Esophagus mucosa (tissue), 1 donor: ENCODE measurements at places on chromosomes 4 and X. TPM values are rescaled to one million over a fixed set of nuclear protein-coding genes. Genes with fewer than 3 reads are reported as not detected.

- no peak for ATAC-seq
Observed at GRCh38 chr4:188032583-188032982, 37.0 kb downstream of the ZFP42 start.

DNA sequence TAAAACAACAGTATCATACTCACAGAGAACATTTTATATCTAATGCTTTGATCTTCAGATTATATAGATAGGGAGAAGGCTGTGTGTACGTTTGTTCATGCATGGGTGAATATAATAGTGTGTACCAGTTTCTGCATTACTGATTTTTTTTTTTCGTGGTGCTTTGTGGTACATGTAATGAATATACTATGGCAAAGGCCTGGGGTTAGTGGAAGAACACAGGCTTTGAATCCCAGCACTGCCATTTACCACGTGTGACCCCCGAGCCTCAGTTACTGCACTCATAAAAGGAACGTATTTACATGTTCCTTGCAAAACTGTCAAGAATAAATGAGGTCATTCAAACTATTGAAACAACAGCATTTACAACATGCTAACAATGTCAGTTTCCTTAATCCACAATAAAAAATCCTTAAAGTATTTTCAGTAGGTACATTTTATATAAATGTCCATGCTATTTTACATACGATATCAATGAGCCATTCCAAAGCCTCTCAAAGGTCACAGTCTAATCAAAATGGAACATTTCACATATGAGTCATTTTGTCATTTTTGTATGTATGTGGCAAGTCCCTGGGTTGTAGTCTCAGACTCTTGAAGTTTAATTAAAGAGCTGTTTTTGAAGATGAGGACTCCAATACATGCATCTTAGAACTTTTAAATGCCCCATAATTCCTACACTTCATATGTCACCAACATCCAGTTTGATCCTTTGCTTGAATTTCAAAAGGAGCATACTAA is 242.8 kb downstream of the PPP3CA start:
- no peak for ATAC-seq

DNA sequence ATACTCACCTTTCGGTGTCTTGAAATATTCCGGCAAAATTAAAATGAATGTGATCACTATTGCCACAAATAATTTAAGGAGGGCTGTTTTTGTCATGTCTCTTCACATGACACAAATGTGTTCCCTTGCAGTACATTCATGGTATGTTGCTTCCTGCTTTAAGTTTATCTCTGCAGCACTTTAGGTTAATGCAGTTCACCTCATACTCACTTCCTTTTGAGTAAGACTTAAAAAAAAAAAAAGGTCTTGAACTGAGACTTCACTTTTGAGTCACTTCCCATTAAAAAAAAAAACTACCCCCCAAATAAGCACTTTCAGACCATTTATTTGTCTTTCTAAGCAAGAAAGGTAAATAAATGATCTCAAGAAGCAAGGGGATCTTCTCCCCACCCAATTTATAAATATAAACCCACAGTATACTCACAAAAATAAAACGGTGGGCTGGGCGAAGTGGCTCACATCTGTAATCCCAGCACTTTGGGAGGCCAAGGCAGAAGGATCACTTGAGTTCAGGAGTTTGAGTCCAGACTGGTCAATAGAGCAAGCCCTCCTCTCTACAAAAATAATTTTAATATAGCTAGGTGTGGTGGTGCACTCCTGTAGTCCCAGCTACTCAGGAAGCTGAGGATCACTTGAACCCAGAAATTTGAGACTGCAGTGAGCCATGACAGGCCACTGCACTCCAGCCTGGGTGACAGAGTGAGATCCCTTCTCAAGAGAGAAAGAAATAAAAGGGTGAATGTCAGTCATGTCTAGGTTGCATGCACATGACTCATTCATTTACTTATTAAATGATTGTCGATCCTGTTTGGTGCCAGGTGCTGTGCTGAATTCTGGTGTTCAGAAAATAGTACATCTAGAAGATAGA is at the start of gene TMEM156:
TSS of gene TMEM156 (minus strand) at position 192 of the 868 bp plus-strand sequence. CDS start at position 96, 96 bp downstream.
- peak; percentile 80 for ATAC-seq

DNA sequence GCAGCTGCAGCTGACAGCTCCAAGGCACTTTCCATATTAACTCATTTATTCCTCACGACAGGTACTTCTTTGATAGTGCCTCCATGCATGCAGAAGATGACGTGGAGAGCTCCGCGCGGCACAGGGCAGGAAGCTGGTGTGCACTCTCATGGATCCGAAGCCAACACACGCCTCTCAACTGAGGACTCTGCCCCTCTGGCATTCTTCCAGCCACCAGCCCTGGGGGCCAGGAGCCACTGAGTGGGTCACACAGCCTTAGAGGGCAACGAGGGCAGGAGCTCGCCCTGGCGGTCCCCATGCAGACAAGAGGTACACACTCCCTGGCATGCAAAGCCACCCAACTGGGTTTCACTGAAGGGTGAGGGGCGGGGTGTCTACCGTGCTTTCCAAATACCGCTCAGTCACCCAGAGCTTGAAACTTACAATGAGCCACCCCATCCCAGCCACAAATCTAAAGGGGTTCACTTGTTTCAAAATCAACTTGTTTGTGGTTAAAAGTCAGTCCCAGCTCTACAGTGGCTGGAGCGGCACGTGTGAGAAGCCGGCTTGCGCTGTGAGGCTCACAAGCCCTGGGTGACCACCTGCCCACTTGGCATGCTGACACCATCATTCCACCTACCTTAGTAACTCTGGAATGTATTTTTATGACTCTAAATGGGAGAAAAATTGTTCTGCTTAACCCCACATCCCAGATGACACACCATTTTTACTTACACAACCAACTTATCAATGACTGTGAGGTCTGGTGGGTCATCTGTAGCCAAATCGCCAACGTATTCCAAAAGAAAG is 16.2 kb downstream of the NOP14 start:
- ATAC-seq, result no peak

GRCh38 chrX:25020905-25021449 is 5.2 kb upstream of the ARX start:
- ATAC-seq, result peak; percentile 25

DNA sequence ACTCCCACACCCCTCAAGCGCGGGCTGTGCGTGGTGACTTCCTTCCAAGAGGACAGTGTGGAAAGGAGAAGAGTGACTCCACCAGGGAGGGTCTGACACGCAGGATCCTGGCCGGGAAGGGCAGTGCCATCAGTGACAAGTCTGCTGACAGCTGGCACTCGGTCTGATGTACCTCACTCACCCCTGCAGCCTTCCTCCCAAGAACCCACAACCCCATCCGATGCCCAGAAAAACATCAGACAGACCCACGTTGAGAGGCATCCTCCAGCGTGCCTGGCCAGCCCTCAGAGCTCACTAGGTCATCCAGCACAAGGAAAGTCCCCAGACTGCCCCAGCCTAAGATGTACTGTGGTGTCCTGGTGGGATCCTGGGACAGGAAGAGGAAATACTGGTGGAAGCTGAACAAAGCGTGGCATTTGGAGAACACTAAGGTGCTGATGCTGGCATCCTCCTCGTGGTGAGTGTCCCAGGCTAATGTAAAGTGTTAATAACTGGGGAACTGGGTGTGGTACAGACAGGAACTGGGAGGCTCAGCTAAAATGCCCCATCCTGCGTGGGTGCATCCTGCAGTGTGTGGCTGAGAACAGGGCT is 200.0 kb upstream of the PSAPL1 start:
- ATAC-seq, result no peak

GRCh38 chrX:38868941-38869401 is 67.7 kb downstream of the MID1IP1 start:
- peak; percentile 65 for ATAC-seq

DNA sequence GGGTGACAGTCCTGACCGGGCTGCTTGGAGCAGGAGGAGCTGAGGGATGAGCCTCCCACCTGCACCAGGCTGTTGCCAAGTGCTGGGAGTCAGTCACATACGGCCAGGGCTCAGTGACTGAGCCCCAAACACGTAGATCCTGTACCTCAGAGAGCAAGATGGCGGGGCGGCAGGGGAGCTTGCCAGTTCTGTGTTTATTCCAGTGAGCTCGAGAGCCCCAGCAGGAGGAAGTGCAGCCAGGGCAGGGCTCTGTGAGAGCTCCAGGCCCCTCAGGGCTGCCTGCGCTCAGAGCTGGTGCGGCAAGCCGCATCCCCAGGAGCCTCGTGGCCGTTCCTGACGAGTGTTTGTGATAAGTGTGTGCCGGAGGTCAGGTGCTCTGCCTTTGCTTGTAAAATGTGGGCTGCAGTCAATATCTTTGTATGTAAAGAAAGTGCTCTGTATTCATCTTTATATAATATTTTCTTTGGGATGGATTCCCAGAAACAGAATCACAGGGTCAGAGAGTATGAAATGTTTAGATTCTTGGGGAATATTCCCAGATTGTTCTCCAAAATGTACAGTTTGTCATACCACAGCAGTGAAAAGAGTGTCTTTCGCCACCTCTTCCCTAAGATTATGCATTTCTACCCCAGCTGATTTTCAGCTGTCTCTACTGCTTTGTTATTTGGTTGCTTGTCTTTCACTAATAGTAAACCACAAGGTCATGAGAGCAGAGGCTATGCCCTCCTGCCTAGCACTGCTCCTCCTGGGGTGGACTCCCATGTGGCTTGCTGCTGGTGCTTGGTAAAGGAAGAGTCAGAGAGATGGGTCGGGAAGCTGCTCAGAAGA is 50.3 kb downstream of the NELFA start:
- no peak for ATAC-seq

DNA sequence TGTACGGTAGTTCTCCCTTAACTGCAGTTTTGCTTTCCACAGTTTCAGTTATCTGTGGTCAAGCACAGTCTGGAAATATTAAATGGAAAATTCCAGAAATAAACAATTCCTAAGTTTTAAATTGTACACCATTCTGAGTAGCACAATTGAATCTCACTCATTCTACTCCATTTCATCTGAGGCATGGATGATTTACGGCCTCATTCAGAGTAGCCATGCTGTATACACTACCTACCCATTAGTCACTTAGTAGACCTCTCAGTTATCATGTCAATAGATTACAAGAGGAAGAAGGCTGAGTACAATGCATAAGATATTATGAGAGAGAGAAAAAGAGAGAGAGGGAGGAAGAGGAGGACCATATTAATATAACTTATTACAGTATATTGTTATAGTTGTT is 77.5 kb downstream of the ENOX2 start:
- ATAC-seq, result no peak

DNA sequence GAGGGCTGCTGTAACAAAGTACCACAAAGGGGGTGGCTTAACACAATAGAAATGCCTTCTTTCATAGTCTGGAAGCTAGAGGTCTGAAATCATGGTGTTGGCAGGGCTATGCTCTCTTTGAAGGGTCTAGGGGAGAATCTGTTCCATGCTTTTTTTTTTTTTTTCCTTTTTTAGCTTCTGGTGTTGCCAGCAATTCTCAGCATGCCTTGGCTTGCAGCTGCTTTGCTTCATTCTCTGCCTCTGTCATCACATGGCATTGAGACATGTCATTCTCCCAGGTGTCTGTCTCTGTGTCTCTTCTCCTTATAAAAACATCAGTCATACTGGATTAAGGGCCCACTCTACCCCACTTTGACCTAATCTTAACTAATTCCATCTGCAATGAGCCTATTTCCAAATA is 78.6 kb upstream of the BOD1L1 start:
- peak; percentile 80 for ATAC-seq

DNA sequence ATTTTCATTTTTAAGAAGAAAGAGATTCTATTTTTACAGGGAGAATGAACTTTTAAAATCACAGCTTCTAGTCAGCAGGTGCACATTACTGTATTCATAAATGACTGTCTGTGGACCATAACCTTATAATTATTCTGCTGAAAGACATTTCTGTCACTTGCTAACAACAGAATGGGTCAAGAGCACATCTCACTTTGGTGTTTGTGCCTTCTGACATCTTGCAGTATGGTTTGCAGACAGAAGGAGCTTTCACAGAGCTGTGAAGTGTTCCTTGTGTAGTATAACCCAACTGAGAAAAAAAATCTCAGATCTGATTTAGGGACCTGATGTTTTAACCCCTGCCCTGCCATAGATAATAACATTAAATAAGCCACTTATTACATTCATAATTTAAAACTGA is 131.4 kb upstream of the CTSO start:
- no peak for ATAC-seq

Gene CXCL11
- total RNA-seq, result 0.24 TPM

Gene ATP7A
- 8.7 TPM for total RNA-seq

Gene CT55
- not detected for total RNA-seq

Gene LONRF3
- 0.16 TPM for total RNA-seq

Gene PTCHD1
- total RNA-seq, result under 0.01 TPM

Gene PLP2
- 359 TPM for total RNA-seq

Gene PPEF2
- total RNA-seq, result not detected

Gene TLR2
- total RNA-seq, result 7.0 TPM

Gene DNAAF6
- not detected for total RNA-seq

Gene SPRY1
- total RNA-seq, result 16.0 TPM
